Activated naive CD4-positive, alpha-beta T cell treated with anti-CD3 and anti-CD28 coated beads, Interleukin-2, amount 10 ng/mL, durations not matched to agents 7 days and 5 days (primary cell): ENCODE measurements at places on chromosomes 6 and 20.

GRCh38 chr6:10248378-10248843 lies 166.5 kb downstream of the TFAP2A start:
- no peak for DNase-seq

DNA sequence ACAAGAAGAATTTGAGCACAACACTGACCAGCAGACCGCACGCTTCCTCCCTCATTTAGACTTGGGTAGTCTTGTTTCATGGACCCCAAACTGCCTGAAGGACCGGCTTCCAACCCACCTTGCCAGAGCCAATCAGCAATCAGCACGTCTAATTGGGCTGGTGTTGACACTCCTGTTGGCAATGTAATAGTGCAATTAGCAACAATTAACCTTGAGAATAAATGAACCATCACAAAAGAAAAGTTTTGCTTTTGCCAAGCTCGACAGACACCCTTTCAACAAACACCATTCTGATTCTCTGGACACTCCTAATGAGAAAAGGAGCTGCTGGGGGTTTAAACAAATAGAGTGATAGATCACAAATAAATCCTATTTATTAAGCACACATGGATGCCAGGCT lies 61.0 kb downstream of the EDN3 start:
- DNase-seq = peak; percentile 3

- no peak for DNase-seq
Observed at GRCh38 chr6:37663019-37663810, 34.5 kb downstream of the MDGA1 start.

DNA sequence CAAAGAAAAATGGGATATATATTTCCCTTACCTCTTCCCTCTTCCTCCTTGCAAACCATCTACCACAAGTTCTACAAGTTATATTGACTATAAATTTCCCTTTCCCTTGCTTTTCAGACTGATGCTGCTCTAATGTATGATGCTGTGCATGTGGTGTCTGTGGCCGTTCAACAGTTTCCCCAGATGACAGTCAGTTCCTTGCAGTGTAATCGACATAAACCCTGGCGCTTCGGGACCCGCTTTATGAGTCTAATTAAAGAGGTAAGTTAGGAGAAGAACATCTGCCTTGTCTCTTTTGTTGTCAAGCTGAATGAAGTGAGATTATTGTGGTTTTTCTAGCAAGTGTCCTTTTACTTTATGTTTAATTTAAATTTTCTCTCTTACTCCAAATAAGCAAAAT lies 406.0 kb downstream of the GRIK2 start:
- no peak for DNase-seq

- DNase-seq = no peak
Observed at GRCh38 chr6:94071835-94072234, 652.5 kb upstream of the EPHA7 start.

DNA sequence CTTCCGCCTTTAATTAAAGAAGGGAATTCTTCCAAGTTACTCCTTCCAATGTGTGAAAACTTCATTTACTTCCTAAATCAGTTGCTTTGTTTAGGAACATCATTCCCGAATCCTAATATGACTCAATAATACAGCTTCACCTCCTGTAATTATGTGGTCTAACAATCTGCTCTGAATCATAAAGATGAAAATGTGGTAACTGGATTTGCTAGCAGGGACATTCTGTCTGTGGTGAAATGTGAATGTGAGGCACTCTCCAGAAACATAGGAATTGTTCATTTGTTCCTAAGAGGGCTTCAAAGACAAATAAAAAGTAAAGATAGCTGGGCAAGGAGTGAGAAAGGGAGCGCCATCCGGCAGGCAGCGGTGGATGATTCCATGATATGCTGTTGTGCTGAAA lies 678.1 kb downstream of the KIF16B start:
- no peak for DNase-seq
